NCI-H460 (cell line): ENCODE measurements at places on chromosomes 12 and 14.

DNA sequence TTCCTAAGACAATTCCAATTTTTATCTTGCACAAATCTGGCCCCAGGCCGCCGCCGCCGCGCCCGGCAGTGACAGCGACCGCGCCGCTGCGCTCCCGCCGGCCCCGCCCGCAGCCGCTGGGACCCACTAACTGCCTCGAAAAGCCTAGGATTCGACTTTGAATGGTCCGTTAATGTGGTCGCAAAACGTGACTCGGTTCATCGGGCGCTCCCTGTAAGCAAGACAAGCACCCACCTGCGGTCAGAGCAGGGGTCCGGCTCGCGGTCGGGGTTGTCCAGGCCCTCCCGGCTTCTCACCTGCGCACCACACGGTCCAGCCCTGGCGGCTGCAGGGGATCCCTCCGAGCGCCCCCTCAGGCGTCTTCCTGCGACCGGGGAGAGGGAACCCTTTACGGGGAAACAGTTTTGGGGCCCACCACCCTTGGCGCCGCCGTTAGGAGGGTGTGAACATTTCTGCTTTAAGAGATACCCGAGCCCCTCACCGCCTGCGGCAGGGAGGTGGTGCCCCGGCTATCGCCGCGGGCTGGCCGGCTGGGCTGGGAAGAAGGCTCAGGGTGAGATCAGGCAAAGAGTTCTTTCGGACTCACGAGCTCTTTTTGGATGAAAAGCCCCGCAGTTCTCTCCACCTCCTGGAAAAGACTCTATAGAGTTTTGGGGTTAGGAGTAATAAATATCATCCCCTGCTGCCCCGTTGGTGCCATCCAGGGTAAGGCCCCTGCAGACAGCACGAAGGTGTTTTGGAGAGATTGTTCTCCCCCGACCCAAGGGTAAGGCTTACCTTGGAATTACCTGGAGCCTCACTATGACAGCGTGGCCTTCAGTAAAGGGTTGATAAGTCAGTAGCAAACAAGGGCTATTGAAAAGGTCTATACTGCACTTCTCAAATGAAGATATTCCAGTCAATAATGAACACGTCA, 13.6 kb upstream of the FOXJ2 start:
- no peak for DNase-seq

- DNase-seq, result no peak
Observed at GRCh38 chr12:52558781-52559445, 6.0 kb upstream of the KRT71 start.

DNA sequence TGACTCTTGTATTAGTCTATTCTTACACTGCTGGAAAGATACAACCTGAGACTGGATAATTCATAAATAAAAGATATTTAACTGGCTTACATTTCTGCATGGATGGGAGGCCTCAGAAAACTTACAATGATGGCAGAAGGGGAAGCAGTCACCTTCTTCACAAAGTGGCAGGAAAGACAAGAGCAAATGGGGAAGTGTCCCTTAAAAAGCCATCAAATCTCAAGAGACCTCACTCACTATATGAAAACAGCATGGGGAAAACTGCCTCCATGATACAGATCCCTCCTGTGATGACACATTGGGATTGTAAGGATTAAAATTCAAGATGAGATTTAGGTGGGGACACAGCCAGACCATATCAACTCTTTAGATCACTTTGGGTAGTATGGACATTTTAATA, 83.7 kb downstream of the TMTC3 start:
- no peak for DNase-seq

DNA sequence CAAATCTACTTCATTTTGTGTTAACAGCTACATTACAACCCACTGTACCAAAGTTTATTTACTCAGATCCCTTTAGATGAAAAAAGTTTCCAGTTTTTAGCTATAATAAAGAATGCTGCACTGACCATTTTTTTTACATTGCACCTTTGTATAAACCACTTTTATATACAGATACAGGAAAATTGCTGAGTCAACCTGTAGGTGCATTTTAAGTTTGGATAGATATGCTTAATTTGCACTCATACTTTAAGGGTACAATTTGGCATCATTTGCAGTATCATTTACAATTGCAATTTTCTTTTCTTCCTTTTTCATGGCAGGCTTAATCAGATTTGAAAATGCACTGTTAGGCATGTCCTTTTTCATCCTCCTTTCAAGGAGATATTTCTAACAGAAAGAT, 257.8 kb upstream of the LMO3 start:
- no peak for DNase-seq

- peak; percentile 63 for DNase-seq
Observed at GRCh38 chr12:16165506-16165905, 112.0 kb downstream of the SLC15A5 start.

DNA sequence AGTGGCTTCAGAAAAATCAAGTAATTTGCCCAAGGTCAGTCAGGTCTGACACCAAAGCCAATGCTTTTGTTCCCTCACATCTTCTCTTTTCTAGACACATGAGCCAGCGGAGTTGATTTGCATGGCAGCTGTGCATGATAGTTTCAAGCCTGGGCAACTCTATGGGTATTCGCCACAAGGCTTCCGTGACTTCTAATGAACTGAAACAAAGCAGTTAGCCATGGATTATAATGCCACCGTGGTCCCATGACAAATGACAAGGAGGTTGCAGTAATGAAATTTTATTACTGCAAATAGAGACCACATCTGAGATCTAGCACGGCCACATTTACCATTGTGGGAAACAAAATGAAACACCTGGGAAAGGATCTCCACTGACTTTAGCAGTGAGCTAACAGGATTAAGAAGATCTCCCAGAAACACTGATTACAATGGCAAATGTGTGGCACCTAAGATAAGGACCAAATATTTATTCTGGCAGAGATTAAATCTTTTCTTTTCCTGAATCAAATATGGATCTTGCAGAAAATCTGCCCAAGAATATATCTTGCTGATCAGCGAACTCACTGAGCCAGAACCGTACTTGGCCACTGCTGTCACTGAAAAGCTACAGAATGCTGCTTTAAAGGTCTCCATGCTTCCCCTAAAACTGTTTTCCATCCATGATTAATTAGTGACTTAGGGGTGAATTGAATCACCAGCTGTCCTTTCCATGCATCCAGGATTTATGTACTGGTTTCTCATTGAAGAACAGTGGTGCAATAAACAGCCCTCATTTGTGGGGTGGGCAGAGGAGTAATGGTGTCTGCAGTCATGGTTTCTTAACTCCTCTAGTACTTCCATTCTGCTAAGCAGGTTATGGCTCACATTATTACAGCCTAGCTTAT, 551.0 kb downstream of the DIO2 start:
- DNase-seq, result no peak

DNA sequence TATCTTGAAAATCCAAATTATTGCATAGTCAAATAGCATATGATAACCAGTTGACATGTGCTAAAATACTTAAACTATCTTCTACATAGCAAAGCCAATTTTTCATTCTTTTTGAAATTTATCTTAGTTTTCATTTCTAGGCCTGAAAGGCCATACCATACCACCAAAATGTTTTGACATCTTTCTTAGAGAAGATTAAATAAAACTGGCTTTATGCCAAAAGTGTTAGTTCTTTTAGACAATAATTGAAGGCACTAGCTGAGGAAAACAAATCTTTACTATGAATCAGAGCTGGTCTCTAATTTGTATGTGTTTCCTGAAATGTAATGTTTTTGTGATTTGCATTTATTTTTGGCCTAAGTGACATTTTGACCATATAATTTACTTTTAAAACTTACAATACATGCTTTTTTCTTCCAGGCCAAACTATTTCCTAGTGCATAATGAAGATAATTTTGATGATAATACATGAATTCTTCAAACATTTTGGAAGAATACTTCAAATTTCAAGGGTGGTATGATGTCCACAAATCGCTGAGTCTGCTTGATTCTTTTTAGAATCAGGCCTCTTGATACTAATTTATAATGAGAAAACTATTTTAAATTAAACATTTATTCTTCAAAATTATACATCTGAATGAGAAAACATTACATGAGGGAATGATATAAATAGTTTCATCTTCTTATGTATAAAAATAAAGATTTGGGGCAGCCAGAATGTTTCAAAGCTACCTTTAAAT, 6.5 kb upstream of the KCNMB4 start:
- DNase-seq, result no peak

DNA sequence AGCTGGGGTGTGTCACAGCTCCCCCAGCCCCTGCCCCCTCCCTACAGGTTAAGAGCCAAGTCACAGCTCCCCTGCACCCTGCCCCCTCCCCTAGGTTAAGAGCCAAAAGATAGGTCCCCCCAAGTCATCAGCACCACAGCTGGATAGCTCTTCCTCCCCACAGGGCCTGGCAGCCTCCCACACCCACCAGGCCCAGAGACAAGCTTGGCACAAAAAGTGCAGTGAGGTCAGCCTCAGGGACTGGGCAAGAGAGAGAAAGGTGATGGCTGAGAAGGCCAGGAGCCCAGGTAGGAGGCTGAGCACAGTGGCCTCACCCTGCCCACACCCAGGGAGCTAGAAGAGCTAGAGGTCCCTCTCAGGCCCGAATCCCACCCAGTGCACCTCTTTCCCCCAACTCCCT, 8.7 kb downstream of the ITGA7 start:
- DNase-seq, result no peak

- no peak for DNase-seq
Observed at GRCh38 chr14:76245097-76245496, 93.4 kb downstream of the GPATCH2L start.

DNA sequence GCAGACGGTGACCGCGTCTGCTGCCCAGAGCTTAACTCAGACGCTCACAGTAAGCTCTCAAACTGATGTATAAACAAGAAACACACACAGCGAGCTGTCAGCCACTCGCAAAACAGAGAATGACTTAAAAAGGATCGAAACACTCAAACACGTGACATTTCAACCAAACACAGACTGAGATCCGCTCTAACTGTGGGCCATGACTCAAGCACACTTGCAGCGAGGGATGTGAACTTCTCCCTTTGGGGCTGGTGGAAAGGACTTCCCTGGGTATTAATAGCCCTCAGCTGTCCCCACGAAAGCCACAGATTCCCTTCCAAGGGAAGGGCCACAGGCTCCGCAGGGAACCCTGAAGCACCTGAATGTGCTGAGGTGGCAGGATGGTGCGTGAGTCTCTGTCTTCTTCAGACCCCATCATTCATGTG, 29.1 kb downstream of the CCDC88C start:
- no peak for DNase-seq

- no peak for DNase-seq
Observed at GRCh38 chr12:127174881-127175280, 1092.1 kb upstream of the TMEM132C start.

DNA sequence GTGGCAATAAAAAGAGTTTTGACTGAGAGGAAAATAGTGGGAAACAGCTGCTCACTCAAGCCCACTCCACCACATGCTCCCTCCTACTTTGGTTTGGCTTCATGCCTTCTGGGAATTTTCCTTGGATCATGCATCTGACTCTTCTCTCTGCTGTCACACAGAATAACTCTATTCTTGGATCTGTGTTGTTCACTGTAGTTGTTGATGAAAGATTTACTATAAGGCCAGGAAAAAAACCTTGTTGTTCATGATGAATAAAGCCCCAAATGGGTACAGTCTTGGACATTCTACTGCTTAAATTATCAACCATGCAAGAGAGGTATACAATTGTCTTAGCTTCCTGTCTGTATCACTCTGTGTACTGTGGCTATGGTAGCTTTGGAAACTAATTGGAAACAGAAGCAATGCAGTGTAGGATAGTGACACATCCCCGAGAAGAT, 70.5 kb downstream of the TMX1 start:
- no peak for DNase-seq

GRCh38 chr14:104797115-104798044, 1.8 kb upstream of the AKT1 start:
- no peak for DNase-seq

GRCh38 chr14:103385929-103386712, 906 bp downstream of the MARK3 start:
- no peak for DNase-seq

DNA sequence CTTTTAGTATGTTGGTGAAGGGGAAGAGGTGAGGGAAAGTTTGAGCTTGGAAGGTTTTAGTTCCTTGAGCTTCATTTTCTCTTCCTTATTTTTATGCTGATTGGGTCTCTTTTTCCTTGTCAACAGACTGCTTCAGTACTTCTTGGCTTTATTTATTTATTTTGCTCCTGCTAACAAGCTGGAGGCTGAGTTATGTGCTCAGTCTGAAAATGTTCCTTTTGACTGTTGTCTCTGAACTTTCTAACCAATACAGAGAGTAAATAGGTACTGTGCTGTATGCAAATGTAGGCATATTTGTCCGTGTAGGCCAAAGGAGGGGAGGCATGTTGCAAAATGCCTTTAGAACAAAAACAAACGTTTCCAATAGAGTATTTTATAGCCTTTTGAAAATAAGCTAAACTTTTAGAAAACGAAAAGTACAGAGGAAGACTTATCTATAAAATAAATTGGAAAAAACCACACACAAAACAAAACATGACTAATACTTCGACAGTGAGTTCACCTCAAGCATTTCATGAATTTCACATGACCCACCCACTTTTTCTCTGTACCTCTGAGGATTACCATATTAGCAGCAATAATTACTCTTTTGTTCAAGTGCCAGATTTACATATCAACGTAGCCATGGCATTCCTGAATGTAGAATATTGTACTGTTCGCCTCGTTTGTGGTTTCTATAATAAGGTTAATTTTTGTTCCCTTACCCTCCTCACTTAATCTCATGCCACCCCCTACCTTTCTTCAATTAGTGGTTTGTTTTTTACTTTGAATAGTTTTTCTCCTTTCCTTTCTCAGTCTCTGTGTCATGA, 4.7 kb upstream of the CREBL2 start:
- no peak for DNase-seq

- no peak for DNase-seq
Observed at GRCh38 chr12:88062474-88062873, 33.3 kb upstream of the C12orf50 start.

- DNase-seq, result no peak
Observed at GRCh38 chr12:72957454-72957853, 685.3 kb downstream of the TRHDE start.

DNA sequence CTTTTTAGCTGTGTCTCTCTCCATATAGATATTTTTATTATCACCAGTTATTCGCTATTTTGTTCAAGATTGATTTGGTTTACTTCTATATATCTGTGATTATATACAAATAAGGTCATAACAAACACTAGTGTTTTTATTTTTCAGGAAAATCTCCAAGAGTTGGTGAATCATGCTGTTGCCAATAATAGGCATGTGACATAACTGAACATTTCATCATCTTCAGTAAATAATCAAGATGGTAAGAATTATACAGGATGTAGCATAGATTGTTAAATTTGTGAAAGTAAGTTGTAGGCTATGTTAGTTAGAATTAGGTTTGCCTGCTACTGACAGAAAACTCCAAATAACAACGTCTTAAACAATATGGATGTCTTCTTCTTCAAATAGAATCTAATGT, 240.9 kb upstream of the PDE3A start:
- DNase-seq, result no peak

DNA sequence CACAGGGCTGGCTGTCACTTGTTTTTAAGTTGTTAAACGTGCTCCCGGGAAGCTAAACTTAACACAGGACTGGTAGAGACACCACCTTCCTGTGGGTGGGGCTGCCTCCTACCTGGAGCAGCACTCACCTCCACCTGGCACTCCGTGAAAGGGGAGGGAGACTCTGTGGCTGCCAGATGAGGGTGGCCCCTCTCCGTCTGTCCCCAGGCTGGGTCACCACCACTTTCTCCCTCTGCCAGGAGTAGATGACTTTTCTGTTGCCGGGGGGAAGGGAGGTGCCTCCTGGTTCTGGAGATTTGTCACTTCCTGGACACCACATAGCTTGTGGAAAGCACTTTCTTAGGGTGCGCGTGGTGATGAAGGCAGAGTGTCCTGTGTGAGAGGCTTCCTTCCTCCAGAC, 81.3 kb downstream of the WDR20 start:
- DNase-seq, result no peak
